Fibroblast of skin of left quadriceps (primary cell): ENCODE measurements at places on chromosomes 2 and 18.
A peak's percentile ranks its signal among the peaks of the same experiment; 100 is the strongest.

DNA sequence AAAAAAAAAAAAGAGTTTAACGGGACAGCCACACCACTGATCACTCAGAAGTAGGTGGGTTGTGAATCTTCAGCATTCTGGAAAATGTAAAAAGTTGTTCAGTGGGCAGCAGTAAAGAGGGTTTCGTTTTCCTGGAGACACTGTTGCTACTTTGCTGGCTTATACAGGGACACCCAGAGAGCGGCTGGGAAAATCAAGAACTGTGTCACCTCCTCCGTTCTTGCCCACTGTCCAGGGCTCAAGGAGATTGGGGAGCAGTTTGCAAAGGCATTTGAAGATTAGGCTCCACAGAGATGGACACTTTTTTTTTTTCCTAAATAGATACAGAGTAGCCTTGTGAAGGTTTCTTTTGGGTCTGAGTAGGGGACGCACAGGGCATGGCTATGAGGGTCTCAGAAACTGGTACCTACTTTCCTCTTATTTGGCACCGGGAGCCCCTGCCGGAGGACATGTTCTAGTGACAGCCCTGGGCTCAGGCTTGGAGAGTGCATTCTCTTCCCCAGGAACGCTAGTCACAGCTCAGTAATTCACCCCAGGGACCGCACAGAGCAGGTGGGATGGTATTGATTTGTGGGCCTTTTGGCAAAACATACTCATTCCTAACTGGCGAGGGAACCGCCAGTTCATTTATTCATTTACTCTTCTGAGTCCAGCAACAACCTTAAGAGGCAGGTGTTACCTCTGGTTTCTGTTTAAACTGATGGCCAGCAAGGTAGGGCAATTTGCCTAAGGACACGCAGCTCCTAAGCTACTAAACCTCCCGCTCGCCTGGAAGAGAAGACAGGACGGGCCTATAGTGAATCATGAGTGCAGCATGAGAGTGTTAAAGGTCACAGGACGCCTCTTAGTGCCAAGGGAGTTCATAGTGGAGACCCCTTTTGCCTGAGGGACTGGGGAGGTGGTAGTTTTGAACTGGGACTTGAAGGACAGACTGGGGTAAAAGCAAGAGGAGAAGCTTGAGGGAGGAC lies 53.1 kb downstream of the HPCAL1 start:
- DNase-seq: no peak

- DNase-seq: no peak
These were observed 29.2 kb downstream of the HS6ST1 start for GRCh38 chr2:128289439-128289838.

- no peak for DNase-seq
These were observed 52.3 kb upstream of the SNTG2 start for GRCh38 chr2:898319-898718.

GRCh38 chr18:24658302-24658701 lies 197.9 kb downstream of the HRH4 start:
- no peak for DNase-seq

DNA sequence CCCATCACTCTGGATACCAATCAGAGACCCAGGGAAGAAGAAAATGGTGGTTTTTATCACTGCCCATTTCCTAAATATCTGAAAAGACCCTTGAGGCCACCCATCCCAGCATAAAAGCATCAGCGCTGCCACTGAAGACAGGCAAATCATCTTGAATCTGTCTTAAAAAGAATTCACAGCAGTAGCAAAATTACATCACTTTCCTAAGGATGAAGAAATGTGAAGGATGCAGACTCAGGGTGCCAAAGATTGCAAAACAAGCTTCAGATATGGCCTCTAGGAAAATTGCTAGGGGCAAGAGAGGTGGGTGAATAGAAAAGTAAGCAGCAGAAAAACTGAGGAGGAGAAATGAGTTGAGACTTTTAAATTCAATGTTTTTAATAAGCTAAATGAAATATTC lies 70.0 kb downstream of the SLC25A12 start:
- peak; percentile 25 for DNase-seq

DNA sequence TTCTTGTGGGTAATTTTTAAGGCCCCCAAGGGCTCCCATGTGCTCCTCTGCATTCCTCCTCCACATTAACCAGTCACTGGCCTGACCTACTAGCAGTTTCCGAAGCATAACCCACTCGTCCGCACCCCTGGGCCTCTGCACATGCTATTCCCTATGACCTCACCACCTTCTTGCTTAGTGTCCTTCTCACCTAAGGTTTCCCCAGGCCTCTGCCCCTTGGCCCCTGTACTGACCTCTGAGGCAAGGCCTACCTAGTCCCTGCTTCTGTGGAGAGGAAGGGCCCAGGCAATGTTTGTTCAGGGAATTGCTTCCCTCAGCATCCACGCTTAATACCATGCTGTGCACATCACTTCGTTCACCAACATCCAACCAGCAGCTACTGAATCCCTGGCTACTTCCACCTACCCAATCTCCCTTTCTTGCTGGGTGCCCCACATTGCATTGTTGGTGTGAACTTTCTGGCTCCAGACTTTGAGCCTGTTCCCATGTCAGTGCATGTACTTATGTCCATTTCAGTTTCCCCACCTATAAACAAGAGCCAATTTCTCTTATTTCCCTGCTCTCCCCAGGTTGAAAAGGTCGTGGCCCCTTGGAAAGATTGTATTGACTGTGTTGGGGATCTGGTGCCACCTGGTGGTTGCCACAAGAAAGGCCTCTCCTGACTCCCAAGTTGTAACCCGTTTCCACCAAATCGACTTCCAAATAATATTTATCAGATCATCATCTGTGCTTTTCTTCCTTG lies 19.2 kb upstream of the TMEM177 start:
- no peak for DNase-seq

- no peak for DNase-seq
These were observed 95.6 kb downstream of the HDAC4 start for GRCh38 chr2:239305222-239305575.

- DNase-seq: peak; percentile 23
These were observed 126.3 kb downstream of the C2orf74 start for GRCh38 chr2:61288070-61288841.

DNA sequence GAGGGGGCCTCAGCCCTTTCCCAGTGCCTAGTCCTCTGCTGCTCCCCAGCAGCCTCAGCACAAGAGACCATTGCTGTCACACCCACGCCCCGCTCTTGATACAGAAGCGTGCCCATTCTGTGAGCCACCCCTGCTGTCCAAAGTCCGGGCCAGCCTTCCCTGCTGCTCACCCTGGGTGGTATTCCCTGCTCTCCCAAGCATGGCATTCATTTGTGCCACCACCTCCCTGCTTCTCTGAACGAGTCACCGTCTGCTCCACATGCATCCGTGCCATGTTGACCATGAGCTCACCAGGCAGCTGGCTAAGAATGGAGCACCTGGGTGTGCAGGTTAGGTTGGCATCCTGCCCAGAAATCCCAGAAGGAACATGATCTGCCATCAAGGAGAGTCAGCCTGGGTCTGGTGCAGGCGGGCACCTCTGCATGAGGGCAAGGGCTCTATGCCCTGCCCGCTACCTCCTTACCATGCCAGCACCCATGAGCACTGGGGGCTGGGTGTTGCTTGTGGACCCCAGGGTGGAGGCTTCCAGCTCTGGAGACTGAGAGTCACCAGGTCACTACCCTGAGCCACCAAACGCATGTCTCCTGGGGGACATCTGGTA lies 63.0 kb downstream of the TWIST2 start:
- DNase-seq: no peak

DNA sequence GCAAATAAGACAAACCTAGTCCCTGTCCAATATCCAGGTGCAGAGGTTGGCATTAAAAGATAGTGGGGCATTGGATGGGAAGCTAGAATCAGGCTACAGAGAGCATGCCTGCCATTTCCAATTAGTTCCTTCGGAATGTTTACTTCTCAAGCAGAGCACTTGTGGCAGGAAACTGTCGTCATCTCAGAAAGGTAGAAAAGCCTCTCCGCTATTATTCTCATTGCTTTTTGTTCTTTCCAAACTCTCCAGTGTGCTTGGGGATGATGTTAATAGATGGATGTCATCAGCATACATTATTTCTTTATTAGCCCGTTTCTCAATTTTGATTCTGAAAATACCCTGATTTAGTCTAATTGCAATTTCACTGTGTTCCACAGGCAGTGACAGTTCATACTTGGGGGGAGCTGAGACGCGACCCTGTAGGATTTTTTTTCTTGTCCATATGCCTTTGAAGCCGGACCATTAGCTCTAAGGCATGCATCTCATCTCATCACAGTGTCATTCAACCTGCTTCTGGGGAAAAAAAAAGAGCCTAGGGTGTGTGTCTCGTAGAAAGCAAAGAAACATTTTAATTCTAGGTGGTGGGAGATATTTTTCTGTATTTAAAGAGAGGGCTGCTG lies 7.7 kb downstream of the ASB18 start:
- no peak for DNase-seq

- no peak for DNase-seq
These were observed 237.5 kb downstream of the PIK3C3 start for GRCh38 chr18:42192251-42193248.

GRCh38 chr2:29024882-29025430 lies 43.9 kb downstream of the TOGARAM2 start:
- DNase-seq: no peak
